ENCODE measurements at places on chromosomes 5 and 9.

- no peak for DNase-seq
Measured at GRCh38 chr5:80198399-80198798, 57.4 kb downstream of the SERINC5 start.

- no peak for DNase-seq
Measured at GRCh38 chr5:143564417-143564816, 160.9 kb upstream of the NR3C1 start.

DNA sequence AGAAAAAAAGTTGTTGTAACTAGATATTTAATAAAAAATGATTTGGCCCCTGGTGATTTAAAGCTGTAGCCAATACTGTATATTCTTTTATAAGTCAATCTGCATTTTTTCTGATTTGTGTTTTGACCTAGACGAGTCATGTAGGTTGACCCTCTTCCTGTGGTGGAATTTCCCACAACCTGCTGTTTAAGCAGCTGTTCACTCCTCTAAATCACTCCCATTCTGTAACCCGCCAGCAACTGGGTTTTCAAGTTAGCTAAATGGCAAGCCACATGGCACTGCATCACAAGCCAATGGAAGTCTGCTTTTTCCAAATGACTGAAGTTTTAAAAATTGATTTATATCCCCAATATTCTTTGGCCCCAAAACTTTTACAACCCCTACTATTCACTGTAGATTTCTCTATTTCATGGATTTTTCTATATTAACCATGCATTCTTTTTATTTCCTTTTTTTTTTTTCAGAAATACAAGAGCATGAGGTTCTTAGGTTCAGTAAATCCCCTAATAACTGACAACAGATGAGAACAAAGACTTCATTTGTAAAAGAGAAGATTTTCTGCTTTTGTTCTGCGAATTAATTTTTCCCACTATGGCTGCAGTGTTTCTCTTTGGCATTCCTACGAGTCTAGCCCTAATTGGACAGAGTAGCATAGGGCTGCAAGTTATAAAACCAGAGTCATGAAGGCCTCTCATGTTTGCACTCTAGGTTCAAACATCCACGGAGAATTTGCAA lies 184.5 kb upstream of the TLE4 start:
- no peak for DNase-seq

DNA sequence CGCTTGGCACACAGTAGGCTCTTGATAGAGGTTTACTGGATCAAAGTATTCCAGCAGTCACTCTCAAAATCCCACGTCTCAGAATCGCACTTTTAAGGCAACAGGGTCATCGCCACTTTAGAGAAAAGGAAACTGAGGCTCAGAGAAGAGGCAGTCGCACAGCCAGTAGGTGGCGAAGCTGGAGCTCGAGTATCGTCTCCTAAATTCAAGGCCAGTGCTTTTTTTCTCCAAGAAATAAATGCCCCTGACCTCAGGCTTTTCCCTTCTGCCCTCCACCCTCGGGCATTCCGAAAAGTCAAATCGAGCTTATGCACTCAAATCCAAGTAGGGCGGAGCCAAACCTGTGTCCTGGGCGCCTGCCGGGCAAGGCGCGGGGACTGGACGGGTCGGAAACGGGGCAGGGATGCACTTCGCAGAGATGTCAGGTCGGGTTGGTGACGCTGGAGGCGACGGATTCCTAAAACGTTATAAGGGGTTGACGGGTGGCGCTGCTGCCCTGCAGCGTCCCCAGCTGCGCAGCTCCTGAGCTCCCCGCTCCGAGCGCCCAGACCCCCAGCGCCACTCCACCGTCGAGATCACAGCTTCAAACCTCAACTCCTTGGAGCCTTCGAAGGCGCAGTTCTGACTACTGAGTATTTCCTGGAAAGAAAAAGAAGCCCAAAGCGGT lies 4.7 kb upstream of the FOXB2 start:
- no peak for DNase-seq

- no peak for DNase-seq
Measured at GRCh38 chr9:136091582-136092352, 3.3 kb downstream of the NACC2 start.

DNA sequence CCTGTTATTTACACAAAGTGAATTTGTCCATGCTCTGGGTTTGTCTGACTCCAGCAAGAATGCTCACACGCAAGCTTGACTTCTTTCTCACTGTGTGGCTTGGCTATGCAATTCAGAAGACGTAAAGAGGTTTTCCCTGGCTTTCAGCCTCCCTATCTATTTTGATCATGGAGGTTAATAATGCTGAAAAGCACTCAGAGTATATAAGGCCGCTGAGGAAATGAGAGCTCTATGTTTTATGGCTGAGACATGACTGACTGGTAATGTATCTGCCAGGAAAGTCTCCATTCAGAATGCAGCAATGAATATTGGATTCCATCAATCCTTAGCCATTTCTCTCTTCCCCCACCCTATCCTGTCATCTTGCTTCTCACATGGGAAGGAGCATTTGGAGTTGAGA lies 417.3 kb downstream of the DMAC1 start:
- no peak for DNase-seq

- DNase-seq, result no peak
Measured at GRCh38 chr5:109388407-109388806, 21.4 kb downstream of the PJA2 start.

GRCh38 chr5:10192309-10192708 lies 57.4 kb downstream of the ATPSCKMT start:
- no peak for DNase-seq

DNA sequence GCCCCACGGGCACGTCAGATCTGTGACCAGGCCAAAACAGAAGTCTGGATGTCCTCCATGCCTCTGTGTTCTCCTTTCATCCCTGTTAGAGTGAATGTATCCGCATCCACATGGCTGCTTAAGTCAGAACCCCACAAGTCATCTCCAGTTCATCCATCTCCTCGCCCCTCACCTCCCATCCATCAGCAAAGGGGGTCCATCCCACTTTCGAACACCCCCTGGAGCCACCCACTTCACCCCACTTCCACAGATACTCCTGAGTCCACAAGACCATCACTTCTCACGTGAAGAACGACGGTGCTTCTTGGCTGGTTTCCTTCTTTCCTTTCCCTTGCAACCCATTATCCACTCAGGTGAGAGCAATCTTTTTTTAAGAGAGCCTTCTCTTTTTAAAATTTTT lies 3.5 kb upstream of the SPOCK1 start:
- no peak for DNase-seq

All from stimulated activated CD4-positive, alpha-beta T cell treated with anti-CD3 and anti-CD28 coated beads, Interleukin-1b, Interleukin-23, amount 100 ng/mL, for 24 hours (primary cell).